ENCODE measurements at places on chromosomes 7 and 10.

GRCh38 chr7:98968621-98969020, 90.3 kb downstream of the TRRAP start:
- DNase-seq: no peak

GRCh38 chr10:119207713-119208552, 562 bp downstream of the GRK5 start:
- DNase-seq: no peak

DNA sequence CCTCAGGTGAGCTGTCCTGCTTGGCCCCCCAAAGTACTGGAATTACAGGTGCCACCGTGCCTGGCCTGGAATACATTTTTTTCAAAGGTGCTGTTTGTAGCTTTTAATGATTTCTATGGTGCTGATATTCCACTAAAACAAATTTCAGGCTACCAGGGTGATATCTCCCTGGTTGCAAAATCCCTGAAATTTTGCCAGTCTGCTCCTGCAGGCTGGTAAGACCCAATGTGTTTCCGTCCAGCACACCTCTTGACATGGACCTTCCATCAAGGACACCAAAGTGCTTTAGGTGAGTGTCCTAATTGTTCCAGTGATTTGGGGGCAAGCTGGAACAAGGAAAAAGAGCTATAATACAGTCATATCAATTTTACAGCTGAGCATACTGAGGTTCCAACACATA, 69.8 kb upstream of the KMT2C start:
- DNase-seq: no peak

- DNase-seq: no peak
Observed at GRCh38 chr10:110947061-110947595, 27.7 kb downstream of the SHOC2 start.

DNA sequence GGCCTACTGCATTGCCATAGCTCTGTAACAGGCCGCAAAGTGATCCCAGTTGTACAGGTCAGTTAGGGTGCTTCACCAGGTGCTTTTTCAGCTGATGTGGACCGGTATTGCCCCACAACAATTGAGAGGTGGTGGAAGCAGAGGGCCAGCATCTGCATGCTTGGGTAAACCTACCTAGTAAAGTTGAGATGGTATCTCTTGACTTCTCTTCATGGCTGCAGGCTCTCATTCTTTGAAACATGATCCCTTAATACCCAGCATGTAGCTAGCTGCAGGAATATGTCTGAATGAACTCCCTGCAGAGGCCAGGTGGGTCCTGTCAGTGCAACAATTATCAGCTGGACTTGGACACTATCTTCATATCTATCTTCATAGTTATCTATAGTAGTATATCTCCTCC, 60.7 kb upstream of the CCDC6 start:
- DNase-seq: no peak

GRCh38 chr7:114212721-114213429, 201.7 kb upstream of the FOXP2 start:
- no peak for DNase-seq

DNA sequence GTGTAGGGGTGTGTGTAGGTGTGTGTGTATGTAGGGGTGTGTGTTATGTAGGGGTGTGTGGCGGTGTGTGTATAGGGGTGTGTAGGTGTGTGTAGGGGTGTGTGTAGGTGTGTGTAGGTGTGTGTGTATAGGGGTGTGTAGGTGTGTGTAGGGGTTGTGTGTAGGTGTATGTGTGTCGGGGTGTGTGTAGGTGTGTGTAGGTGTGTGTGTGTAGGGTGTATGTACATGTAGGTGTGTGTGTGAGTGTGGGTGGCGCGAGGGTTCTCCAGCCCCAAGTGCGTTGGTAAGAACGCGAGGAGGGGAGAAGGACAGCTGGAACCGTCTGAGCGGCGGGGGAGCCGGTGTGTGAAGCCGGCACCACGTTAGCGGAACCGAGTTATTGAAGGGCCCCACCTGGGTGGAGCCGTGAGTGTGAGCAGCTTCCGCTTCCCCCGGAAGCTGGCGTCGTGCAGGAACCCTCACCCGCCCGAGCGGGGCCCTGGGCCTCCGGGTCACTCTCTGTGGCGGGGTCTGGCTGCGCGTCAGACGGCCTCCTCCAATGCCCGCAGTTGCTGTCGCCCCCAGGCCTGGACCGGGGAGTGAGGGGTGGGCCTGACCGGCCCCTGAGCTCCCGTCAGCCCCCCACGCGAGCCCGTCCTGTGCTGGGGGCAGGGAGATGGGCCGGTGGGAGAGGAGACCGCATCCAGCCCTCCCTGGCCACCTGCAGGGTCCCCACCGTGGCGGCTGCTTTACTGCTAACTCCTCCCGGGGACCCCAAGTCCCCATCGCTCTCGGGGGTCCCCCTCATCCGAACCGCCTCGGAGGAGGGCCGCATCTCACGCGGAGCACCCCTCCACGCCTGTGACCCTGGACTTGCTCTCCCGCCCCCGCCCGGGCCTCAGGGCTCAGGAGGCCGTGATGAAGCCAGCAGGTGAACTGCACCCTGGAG, 49.6 kb upstream of the PSMG3 start:
- DNase-seq: no peak

DNA sequence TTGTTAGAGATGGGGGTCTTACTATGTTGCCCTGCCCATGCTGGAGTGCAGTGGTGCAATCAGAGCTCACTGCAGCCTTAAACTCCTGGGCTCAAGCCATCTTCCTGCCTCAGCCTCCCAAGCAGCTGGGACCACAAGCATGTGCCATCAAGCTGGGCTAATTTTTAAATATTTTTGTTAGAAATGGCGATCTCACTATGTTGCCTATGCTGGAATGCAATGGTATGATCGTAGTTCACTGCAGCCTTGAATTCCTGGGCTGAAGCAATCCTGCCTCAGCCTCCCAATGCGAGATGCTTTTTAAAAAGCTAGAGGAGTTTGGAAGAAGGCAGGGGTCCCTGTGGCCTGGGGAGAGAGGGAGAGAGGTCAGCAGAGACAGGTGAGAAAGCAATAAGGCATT, 600.1 kb upstream of the AUTS2 start:
- DNase-seq: no peak

DNA sequence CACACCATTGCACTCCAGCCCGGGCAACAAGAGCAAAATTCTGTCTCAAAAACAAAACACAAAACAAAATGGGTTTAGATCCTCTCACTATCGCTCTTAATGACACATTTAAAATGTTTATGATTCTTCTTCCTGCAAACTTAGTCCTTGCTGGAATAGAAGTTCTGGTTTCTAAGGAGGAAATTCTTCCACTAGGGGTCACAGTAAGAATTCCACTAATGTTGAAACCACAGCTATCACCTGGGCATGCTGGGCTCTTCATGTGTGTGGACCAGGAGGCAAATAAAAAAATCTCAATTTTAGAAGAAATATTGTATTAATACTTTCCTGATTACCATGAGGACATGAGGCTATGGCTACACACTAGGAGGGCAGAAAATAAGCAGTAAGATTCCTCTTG, 915.8 kb downstream of the TYW1 start:
- no peak for DNase-seq

GRCh38 chr10:106836933-106837663, 327.4 kb downstream of the SORCS1 start:
- DNase-seq: no peak

DNA sequence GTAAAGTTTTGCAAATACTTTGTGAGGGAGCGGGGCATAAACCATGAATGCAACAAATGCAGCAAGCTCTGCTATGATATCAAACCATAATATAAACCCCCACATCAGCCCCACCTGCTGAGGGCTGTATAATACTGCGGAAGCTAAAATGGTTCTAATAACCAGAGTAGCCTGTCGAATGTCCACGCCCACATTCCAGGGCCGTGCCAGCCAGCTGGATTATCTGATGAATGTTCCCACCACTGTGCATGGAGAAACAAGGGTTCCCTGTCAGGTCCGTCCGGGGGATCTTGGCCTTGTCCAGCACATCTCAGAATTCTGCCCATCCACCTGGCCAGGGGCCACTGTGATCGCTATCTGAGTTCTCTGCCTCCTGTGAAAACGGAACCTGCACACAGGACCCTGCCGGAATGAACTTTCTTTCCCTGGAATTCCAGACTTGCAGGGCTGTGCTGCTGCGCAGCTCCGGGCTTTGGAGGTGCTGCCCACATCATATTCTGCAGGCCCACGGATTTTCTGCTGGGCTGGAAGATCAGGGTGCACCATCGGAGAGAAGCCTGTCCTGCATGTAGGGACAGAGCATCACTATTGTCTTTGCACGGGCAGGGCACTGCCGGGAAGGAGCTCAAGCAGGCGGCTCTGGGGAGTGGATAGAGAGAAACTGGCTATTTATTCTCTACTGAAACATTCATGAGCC, 77.0 kb upstream of the GNA12 start:
- no peak for DNase-seq

- DNase-seq: no peak
Observed at GRCh38 chr7:157046681-157047080, 36.2 kb upstream of the MNX1 start.

- no peak for DNase-seq
Observed at GRCh38 chr7:151614019-151614418, 94.3 kb upstream of the RHEB start.

DNA sequence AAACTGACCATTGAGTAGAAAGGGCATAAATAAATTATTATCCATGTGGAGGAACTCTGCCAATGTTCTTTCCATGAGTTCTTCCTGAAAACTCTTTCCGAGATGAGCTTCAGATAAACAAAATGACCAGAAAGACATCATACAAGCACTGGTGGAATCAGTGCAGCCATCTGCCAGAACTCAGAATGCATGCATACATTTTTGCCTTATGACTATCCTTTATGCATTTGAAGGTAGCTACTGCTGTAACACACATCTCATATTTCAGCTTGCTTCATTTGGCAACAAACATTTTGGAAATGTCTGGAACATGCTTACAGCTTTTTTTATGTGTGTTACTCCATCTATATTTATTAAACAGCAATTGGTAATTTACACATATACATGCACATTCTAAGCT, 448.9 kb downstream of the PLXDC2 start:
- no peak for DNase-seq

DNA sequence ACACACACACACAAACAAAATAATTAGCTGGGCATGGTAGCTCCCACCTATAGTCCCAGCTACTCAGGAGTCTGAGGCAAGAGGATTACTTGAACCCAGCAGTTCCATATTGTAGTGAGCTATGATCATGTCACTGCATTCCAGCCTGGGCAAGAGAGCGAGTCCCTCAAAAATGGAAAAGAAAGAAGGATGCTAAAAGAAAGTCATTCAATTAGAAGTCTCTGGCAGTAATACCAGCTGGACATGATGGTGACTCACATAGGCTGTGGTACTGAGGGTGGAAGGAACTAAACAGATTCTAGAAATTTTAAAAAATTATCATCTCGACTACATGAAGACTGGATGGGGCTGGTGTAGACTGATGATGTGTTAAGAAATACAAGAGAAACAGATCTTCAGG, 385.3 kb downstream of the ETV1 start:
- DNase-seq: no peak

DNA sequence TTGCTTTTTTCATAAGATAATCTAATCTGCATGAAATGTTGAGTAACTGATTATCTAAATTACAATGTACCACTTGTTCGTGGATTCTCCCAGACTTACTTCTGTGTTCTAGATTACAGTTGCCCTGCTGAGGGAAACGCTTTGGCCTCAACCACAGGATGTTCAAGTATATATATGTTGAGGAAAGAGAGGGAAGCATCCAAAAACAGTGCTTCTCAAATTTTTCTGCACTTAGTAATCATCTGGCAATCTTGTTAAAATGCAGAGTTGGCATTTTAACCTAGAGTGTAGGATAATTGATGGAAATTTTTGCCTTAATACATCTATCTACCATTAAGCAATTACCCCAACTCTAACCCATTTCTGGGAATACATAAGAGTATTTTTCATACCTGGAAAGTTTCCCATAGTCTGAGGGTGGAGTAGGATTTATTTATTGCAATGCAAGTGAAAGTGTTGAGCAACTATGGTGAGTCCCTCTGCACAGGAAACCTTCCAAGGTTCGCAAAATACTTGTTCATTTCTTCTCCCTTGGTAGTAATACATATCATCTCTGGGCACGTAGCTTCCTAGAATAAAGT, 59.6 kb upstream of the C1GALT1 start:
- no peak for DNase-seq

DNA sequence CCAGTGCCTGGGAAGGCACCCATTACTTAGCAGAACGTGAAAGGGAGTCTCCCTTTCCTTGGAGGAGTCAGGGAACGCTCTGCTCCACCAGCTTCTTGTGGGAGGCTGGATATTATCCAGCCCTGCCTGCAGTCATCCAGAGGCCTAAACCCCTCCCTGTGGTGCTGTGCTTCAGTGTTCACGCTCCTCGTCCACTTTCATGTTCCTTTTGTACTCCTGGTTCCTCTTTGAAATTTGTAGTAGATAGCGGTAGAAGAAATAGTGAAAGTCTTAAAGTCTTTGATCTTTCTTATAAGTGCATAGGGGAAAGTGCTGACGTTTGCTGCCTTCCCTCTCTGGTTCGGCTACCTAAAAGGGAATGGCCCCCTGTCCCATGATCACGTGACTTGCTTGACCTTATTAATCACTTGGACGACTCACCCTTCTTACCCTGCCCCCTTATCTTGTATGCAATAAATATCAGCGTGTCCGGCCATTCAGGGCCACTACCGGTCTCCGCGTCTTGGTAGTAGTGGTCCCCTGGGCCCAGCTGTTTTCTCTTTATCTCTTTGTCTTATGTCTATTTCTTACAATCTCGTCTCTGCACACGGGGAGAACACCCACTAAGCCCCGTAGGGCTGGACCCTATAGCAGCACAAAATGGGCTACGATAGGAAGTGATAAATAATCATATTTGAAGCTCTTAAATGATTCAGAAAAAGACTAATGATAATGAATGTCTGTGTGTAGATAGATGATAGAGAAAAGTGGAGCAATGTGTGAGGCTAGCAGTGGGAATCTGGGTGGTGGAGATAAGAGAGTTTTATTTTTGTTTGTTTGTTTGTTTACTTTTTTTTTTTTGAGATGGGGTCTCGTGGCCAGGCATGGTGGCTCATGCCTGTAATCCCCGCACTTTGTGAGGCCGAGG, 5.8 kb upstream of the ESYT2 start:
- DNase-seq: no peak

- DNase-seq: no peak
Observed at GRCh38 chr10:2210088-2210487, 472.8 kb upstream of the ADARB2 start.

- no peak for DNase-seq
Observed at GRCh38 chr7:71665716-71666115, 533.8 kb downstream of the GALNT17 start.

DNA sequence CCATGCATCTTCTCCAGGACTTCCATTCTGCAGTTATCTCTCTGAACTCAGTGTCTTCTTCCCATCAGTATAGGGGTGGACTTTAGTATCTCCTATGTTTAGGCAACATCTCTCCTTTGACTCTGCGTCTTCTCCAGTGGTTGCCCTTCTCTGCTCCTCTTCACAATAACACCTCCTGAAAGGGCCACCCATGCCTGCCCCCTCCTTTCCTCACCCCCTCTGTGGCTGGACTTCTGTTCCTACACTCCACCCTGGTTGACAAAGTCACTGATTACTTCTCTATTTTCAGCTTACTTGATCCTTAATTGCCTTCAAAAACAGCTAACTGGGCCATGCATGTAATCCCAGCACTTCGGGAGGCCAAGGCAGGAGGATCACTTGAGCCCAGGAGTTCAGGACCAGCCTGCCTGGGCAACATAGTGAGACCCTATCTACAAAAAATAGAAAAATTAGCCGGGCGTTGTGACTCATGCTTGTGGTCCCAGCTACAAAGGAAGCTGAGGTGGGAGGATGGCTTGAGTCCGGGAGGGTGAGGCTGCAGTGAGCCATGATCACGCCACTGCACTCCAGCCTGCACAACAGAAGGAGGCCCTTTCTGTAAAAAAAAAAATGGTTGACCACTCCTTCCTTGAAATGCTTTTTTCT, 13.7 kb downstream of the SRGN start:
- DNase-seq: no peak

- DNase-seq: no peak
Observed at GRCh38 chr7:30974605-30975255, 11.0 kb downstream of the GHRHR start.

- DNase-seq: no peak
Observed at GRCh38 chr7:20594023-20594422, 21.4 kb upstream of the ABCB5 start.
